ENCODE measurements at places on chromosomes 16 and 17.

DNA sequence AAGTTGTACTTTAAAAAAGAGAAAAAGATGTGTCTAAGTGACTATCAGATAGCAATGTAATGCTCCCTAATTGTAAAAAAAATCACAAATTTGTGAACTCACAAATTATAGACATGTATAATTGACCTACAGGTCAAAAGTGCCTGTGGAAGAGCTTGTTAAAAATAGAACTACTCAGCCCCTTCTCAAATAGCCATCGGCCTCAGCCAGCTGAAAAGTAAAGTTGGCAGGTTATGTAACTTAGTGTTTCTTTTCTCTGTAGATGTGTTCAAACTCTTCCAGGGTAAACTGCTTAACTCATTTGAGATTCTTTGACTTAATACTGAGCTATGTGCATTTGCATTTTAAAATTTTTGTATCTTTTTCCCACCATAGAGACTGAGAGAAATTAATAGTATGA is 13.3 kb downstream of the AKTIP start:
- no peak for DNase-seq

DNA sequence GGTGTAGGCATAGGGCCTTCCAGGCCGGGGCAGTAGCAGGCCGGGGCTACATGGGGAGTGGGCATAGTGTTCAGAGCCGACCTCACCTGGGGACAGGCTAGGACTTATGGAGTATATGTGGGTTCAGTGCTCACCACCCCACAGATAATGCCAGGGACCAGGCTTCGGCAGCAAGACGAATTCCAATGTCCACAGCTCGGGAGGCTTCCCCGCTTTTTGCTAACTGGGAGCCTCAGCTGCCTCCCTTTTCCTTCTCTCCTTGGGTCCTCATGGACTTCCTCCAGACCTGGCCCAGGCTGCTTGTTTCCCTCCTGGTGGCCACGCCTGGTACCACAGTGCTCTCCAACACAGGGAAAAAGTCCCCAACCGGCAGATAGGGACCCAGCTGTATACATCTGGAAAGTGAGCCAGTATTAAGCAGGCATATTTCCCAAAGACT is 20.1 kb upstream of the SLC46A1 start:
- DNase-seq = peak; percentile 44

GRCh38 chr17:7043182-7043496 is 753 bp downstream of the SLC16A11 start:
- no peak for DNase-seq

DNA sequence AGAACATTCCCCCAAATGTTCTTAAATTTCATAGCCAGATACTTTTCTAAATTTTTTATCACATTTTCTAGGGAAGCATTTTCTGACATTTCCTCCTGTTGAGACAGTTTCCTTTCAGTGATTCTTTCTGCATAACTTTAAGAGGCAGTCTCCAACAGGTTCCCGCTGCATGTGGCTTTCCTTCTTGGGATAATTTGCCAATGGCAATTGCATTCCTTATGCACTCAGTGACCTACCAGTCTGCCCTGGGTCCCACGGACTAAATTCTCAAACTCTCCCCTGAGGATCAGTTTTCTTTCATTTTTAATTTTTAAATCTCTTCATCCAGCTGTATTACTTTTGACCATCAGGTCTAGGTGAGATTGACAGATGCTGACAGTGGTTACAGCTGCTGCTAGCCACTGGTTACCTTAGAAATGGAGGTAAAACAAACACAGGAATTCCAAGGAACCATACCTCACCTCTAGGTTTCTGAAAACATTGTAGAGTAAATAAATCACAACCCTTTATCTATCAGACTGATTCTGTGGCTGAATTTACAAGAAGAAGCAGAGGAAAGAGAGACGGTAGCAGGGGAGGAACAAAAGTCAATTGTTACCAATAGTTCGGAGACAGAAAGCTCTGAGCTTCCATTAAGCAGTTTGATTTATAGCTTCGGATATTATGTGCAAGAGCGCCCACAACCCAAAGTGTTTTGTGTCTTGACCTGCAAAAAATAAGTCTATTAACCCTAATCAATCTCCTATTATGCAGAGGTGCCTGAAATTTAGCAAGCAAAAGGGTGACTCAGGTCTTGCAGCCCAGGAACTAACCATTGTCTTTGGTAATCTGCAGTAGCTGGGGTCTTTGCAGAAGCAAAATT is 216.0 kb downstream of the PMP22 start:
- no peak for DNase-seq

GRCh38 chr17:26792486-26792885 is 501.4 kb upstream of the WSB1 start:
- DNase-seq = no peak

DNA sequence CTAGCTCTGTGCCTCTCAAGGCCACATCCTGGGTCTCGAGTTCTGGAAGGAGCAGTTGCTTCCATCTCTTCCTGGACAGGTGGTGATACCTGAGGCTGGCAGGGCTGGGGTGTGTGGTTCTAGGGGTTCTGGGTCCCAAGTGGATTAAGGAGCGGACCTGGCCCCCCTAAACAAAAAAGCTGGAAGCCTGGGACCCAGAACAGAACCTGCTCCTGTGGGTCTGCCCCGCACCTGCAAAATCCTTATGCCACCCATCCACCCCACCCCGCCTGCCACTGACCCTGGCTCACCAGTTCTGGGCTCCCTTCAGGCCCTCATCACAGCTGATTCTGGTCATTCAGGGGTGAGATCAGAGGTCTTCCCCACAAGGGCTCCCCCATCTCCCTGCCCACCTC is 44.8 kb downstream of the ADCY7 start:
- no peak for DNase-seq

- DNase-seq = peak; percentile 80
Observed at GRCh38 chr17:40355123-40355803, 9.3 kb downstream of the GJD3 start.

GRCh38 chr16:74580833-74581232 is 26.1 kb downstream of the GLG1 start:
- no peak for DNase-seq

- no peak for DNase-seq
Observed at GRCh38 chr17:20315311-20315710, 152.0 kb downstream of the LGALS9B start.

DNA sequence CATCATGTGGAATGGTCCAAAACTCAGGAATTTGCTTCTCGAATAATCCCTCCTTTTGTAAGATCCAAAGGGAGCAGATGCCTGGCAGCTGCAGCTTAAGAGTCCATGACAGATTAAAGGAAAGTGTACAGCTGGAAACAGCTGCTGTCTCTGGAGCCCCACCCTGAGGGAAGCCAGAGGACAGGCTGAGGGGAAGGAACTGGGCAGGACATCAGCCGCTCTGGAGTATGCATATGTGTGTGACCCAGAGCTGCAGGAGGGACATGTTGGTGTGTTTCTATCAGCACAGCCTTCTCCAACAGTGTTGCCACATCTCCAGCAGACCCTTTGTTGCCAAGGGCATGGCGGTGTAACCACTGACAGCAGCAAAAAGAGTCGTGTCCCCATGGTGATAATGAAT is 46.2 kb downstream of the CYB561 start:
- DNase-seq = peak; percentile 55

GRCh38 chr16:70701036-70701435 is 15.2 kb upstream of the MTSS2 start:
- DNase-seq = peak; percentile 49

DNA sequence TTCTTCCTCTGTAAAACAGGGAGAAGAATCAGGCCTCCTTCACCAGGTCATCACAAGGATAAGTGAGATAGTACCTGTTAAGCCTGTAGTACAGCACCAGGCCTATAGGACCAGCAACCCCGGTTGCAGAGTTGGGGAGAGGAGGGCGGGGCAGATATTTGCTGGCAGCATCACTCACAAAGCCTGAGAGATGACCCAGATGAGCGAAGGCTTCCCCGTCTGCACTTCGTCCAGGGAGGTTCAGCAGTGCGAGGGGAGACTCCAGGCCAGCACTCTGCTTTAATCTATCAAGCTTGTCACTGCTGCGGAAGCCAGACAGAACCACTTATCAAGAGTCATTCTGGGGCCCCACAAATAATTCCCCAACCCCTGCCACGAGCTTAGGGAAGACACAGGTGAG is 15.8 kb upstream of the RBBP6 start:
- DNase-seq = no peak

DNA sequence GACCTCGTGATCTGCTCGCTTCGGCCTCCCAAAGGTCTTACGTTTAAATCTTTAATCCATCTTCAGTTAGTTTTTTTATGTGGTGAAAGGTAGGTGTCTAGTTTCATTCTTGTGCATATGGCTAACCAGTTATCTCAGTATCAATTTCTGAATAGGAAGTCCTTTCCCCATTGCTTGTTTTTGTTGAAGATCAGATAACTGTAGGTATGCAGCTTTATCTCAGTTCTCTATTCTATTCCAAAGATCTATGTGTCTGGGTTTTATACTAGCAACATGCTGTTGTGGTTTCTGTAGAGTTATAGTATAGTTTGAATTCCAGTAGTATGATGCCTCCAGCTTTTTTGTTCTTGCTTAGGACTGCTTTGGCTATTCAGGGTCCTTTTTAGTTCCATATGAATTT is 65.2 kb downstream of the TNFRSF13B start:
- no peak for DNase-seq

GRCh38 chr16:10906914-10907756 is 30.1 kb downstream of the CIITA start:
- DNase-seq = no peak

DNA sequence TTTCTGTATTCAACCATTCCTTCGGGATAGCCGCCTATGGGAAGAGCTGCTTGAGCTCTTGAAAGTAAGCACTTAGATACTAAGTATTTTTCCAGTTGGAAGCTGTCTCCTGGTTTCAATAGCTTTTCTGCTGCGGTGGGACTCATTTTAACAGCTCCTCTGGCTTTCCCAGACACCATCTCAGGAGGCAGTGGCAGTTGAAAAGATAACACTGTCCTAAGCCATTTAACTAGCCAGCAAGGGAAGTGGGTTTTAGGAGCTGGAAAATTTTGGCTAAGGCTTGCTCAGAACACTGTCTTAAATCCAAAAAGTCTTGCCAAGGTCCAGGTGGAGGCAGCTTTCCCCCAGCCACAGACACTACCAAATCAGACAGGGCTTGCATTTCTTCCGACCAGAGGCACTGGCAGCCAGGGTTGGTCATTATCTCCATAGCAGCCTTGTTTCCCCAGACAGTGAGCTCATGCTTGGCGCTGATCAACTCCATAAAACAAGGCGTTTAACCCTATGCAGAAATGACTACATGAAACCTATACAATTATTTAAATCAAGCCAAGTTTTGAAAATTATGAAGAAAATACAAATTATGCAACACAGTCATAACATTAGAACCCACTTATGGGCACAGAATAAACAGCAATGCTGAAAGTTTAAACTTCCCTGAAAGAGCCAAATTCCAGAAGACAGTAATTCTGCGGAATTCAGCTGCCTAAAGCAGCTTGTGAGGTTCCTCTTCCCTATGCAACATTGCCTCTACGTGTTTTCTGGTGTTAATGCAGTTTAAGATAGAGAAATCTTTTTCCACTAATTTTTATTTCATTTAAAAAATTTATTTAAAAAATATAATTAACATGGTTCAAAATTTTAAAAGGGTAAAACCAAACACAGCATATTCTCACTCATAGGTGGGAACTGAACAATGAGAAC is 25.0 kb downstream of the GABARAPL2 start:
- DNase-seq = peak; percentile 51

- DNase-seq = no peak
Observed at GRCh38 chr16:6160871-6161270, 1063.3 kb upstream of the EEF2KMT start.

DNA sequence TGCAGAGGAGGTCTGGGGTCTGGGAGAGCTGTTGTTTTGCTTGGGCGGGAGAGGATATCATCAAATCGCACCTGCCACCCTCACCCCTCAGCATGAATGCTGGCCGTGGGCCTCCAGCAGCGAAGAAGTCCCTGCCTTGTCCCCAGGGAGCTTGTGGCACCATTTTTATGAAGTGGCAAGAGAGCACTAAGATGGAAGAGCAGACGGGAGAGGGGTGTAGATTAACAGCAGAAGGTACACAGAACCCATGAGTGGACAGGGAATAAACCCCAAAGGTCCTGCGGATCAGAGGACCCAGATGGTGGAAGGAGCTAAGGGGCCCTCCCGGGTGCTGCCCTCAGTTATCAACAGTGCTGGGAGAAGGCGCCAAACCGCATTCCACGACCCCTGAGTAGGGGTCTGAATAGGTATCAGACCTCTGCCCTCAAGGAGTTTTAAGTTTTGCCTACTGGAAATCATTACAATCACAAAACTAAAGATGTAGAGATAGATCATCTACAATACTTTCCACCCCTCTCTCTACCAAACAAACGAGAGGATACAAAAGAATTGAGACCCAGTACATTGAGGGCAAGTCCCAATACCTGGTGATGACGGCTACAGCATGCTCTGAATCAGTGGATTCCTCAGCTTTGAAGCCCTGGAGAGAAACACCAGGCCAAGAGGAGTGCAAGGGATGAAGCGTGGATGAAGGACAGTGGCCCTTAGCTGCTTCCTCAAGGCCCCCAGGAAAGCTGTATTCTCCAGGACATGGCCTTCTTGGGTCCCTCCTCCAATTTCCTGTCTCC is 60.2 kb downstream of the CCDC182 start:
- no peak for DNase-seq

- no peak for DNase-seq
Observed at GRCh38 chr17:50370052-50370451, 2.9 kb downstream of the MRPL27 start.

GRCh38 chr16:65538976-65539375 is 417.1 kb upstream of the CDH11 start:
- no peak for DNase-seq

GRCh38 chr16:24844101-24845030 is 1.4 kb upstream of the SLC5A11 start:
- DNase-seq = peak; percentile 50

DNA sequence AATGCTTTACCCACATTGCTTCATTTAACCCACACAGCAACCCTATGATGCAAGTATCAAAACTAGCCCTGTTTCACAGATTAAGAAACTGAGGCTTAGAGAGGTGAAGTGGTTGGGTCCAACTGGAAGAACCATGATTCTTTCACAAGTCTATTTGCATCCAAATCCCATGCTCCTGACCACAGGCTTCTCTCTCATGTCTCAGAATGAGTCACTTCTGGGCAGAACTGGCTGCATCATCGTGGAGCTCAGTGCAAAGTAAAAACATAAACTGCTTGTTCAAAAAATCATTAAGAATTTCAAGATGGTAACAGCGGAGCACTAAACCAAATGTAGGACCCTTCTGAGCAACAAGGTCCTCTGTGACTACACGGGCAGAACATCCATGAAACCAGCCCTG is 20.2 kb upstream of the CES1 start:
- DNase-seq = no peak

DNA sequence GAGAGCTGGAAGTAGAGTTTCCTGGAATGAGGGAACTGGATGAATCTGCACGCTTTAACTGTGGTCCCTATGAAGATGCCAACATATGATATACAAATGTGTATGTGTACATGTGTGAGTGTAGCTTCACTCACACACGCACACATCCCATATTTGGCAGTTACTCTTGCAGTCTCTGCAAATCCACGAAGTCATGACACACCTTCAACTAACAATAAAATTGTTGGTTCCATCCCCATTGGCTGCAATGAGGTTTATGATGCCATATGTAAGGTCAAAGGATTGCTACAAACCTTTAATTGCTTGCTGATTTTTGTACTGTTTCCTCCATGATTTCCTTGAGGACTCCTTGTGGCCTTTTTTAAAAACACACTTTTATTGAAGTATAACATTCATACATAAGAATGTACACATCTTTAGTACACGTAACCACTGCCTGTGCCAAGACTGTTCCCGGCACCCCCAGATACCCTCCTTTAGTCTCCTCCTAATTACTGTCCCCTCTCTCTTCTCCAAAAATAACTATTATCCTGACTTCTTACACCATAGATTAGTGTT is 22.0 kb downstream of the MYO1D start:
- DNase-seq = peak; percentile 33
